ENCODE measurements at places on chromosomes 13 and 19.

DNA sequence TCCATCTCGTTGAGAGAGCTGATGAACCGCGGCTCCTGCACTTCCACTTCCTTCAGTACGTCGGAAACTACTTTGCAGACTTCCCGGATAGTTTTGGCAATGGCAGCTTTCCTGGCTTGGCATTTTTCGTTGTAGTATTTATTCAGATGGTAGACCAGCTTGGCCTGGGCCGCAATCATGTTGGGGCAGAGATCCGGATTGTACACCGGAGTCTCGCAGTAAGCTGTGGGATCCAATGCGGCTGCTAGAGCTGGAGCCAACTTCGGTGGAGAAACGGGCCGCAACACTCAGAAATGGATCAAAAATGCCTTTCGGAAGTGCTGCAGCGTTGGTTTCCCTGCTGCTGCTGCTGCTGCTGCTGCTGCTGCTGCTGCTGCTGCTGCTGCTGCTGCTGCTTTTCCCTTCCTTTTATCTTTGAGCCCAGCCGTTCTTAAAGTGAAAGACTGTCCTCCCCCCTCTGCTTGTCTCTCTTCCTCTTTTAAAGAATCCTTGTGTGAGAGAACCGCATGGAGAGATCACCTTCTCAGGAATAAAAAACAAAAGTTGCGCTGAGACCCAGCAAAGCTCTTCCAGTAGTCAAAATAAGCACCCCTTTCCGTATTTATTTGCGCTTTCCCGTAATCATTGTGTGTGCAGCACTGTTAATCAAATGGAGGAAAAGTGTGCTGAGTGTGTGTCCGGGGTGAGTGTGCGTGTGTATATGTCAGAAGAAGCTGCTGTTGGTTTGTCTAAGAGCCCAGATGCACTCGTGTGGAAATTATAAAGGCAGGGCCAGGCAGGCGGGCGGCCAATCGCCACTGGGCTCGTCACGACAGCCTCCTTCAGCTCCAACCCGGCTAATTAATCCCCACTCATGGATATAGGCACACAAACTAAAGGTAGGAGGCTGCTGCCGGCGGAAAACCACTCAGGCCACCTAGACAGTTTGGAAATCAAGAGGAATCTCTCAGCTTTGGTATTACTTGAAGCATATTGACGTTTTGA, at the start of gene MAB21L1:
TSS of gene MAB21L1 (minus strand) at position 730 of the 984 bp plus-strand sequence. CDS start at position 179, 551 bp downstream.
- DNase-seq = peak; percentile 28

- DNase-seq = no peak
Observed at GRCh38 chr19:23777216-23777615, 18.5 kb upstream of the ZNF681 start.

DNA sequence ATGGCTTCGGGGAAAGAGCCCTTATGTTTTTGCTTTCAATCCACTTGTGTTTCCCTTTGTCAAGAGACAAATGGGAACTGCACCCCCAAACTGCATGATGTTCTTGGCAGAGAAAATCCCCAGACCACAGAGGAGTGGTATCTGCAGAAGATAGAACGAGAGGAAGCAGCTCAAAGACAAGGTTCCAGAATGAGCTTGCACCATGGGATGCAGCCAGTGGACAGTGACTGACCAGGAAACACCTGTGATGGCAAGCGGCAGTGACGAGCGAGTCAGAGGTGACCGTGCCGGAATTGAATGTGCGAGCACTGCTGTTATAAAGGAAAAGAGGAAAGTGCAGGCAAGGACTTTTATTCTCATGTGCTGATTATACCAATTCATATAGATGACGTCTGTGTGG, 46.3 kb downstream of the IRS2 start:
- DNase-seq = no peak

DNA sequence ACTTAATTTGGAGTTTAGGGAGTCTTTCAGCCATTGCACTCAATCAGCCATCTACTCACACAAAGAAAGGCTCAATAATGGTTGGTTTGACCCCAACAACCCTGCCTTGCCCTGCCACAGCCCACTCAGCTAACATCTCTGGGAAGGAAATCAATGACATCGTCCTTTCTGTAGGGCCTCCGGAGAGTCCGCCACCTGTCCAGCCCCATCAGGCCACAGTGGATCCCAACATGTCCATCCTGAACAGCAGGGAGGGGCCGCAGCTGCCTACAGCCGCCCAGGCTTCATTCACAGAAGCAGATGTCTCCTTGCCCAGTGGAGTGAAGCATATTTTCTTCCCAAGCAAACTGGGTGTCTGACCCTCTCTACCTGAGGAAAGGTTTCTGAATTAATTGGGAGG, 4.2 kb upstream of the CDX2 start:
- no peak for DNase-seq

DNA sequence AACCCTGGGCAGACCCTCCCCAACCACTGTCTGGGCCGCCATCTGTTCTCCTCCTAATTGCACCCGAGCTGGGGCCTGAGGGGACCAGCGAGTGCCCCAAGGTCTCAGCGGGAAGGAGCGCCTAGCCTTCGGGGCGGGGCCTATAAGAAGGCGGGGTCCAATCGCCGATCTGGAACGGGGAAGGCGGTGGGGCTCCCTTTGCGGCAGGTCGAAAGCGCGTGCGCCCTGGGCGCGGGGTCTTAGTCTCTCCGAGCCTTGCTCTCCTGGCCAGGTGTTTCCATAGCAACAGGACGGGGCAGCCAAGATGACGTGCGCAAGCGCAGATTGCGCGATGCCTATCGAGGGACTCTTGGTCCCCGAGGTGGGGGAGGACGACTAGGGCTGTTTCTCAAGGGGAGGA, 2.8 kb downstream of the MAST1 start:
- no peak for DNase-seq

DNA sequence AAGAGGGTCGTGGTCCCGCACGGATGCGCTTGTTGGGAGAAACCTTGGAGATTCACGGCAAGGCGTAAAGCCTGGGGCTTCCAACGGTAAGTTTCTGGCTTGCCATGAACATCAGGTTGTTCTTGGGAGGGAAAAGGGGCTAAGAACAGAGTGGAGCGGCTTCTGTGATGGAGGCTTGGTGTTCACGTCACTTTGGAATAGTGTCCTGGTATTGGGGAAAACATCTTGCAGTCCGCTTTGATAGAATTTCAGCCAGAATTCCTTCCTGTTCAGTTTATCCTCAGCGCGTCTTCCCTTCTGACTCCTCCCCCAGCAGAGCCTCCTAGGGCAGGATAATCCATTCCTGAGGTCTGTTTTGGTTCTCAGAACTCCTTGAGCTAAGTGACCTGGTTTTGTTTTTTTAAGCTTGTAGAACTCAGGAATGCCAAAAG, 2.0 kb downstream of the KCTD15 start:
- no peak for DNase-seq

GRCh38 chr13:36559375-36559774, 114.4 kb upstream of the SERTM1 start:
- DNase-seq = no peak

GRCh38 chr19:23787106-23787505, 28.4 kb upstream of the ZNF681 start:
- DNase-seq = no peak

DNA sequence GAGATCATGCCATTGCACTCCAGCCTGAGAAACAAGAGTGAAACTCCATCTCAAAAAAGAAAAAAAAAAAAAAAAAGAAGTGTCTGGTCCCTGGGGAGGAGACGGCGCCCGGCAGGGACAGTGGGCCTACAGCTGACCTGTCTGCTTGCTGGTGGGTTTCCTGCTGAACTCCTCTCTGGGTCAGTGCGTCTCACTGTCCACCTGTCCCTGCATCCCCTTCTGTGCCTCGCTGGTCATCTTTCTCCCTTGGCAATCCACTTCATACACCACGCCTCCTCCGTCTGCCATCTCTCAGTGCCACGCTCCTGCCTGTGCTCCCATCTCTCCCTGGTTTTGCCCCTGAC, 63.4 kb downstream of the ACSBG2 start:
- no peak for DNase-seq

DNA sequence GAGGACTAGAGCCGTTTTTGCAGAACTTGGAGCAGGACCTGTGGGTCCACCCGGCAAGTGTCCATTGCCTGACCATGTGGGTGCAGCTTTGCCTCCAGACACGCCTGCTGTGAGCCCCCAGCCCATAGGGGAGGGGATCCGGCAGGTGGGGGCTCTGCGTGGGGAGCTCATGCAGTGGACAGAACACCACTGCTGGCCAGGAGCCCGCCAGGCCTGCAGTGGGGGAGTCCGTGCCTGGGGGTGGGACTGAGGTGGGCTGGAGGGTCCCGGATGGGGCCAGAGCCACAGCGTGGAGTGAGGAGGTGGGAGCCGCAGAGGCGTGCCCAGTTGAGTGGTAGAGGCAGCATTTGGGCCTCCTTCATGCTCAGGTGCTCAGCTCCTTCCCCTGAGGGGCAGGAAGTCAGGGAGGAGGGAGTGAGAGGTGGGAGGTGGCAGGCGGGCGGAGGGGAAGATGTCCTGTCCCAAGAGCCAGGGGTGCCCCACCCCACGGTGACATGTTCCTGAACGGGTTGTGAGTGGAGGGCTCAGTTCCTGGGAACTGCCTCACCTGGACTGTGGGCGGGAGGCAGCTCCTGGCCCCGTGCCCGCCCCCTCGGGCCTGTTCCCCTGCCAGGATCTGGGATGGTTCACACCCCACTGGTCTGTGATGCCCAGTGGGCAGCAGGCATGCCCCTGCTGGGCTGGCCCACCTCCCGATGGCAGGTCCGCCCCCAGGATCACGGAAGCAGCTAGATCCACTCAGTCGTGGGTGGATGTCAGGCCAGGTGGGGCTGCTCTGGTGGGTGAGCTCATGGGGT, 8.8 kb downstream of the ADAT3 start:
- no peak for DNase-seq

DNA sequence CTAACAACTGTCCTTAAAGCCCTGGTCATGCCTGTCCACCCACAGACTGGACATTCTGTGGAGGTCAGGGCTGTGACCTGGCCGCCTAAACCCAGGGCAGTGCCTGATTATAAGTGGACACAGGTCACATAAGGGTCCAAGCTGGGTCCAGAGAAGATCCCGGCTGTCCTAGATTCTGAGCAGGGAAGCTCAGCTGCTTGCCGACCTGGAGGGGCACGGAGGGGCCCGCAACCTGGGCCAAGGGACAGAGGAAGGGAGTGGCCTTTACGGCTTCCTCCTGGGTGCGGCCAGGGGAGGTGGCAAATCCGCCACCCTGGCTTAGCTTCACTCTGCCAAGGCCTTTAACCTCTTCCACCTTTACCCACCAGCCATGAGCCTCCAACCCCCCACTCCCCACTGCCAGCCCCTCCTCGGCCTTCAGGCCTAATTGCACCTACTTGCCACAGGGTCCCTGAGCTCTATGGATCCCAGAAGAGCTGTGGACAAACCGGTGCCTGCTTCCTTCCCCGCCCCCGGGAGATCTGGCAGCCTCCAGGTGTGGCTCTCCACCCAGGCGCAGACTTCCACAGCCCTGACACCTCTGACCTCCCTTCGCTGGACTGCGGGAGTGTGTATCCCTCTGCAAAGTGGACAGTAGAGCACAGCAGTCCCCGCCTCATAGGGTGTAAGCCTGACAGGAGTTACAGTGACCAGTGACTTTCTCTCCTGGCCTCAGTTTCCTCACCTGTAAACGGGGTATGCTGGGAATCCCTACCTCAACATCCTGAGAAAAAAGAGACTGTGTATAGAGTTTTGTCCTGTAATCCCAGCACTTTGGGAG, 1.7 kb downstream of the CD320 start:
- DNase-seq = no peak

GRCh38 chr13:48159401-48159800, 64.5 kb upstream of the MED4 start:
- no peak for DNase-seq

GRCh38 chr13:46633416-46633815, 80.4 kb downstream of the LRCH1 start:
- no peak for DNase-seq

Measured in hippocampal formation (tissue), 2 donors.